ENCODE measurements at places on chromosomes 1 and 21.

DNA sequence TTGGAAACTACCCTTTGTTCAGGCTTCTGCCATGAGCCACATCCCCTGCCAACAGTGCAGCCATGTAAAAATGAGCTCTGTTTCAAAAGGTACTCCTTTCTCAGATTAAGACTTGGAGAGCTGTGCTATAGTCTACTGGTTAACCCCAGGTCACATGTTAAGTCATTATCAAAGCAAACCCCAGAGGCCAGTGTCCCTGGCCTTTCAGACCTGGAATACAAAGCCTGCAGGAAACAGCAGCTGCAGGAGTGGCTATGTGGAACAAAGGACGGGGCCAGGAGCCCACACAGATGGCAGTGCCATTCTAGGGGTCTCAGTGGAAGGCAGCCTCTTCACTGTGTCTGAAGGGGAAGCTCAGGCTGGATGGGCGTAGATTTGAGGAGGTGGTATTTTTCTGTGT lies 6.7 kb downstream of the ZNF496 start:
- no peak for DNase-seq

GRCh38 chr1:46603858-46604549 lies at the start of gene MKNK1:
TSS of gene MKNK1 (minus strand) at chr1:46604268. CDS start at chr1:46583327, 20,941 bp downstream.
- peak; percentile 98 for DNase-seq

DNA sequence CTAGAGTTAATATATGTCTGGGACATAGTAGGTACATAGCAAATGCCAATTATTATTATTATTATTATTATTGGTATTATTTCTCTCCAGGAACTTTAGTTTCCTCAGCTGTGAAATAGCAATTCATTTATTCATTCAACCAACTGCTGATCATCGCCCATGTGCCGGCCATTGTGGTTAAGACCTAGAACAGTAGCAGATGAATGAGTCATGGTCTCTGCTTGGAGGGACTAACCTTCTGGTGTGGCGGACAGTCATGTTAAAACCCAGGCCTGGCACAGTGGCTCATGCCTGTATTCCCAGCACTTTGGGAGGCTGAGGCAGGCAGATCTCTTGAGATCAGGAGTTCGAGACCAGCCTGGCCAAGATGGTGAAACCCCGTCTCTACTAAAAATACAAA lies 23.8 kb upstream of the LDLRAP1 start:
- no peak for DNase-seq

GRCh38 chr1:30422251-30422650 lies 301.1 kb downstream of the MATN1 start:
- no peak for DNase-seq

GRCh38 chr21:38986806-38987632 lies 181.3 kb downstream of the ETS2 start:
- no peak for DNase-seq

DNA sequence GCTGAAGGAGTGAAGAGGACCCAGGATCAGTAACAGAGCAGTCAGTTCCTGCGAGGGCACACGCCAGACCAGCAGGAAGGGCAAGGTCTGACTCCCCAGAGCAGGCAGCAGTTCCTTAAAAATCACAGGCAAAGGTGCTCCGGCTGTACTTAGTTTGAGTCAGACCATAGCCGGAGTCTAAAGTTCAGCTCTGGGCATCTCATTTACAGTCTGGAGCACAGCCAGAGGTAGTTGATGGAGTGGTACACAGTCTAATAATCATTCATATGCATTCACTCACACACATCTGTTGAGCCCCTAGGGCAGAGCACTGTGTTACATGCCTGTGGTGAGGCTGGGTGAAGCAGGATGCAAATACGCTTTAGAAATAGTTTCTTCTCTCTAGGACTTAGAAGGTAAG lies 7.3 kb upstream of the AMIGO1 start:
- no peak for DNase-seq

DNA sequence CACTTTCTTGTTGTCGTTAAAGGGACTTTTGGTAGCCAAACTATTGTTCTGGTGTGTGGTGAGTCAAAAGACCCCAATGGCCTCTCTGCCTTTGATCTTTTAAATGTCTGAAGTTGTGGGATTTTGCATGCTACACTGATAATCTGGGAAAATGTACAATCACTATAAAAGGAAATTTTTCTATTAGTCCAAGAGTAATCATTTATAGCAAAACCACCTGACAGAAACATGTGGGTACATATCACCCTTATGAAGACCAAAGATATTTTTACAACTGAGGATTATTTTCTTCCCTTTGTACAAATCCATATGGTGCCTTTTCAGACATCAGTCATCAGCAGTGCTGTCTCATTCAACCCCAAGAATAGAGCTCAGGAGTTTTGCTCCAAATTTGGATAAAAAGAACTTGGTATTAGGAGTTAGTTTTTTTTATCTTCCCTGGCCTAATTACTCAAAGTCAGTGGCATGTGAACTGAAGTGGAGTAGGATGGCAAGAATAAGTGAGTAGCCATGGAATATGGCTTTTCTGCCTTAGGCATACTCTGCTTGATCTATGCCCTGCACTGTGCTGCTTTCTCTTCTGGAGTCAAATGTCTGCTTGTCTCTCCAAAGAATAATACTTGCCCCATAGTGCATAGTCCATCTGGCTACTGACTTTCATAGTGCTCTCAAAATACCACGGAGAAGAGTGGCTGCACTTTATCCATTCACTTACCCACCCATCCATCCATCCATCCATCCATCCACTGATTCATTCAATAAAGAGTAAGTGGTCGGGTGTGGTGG lies 13.5 kb downstream of the GREM2 start:
- DNase-seq = no peak

- no peak for DNase-seq
Observed at GRCh38 chr1:216913976-216914375, 190.7 kb upstream of the ESRRG start.

- DNase-seq = no peak
Observed at GRCh38 chr1:190192627-190193026, 285.0 kb downstream of the BRINP3 start.

DNA sequence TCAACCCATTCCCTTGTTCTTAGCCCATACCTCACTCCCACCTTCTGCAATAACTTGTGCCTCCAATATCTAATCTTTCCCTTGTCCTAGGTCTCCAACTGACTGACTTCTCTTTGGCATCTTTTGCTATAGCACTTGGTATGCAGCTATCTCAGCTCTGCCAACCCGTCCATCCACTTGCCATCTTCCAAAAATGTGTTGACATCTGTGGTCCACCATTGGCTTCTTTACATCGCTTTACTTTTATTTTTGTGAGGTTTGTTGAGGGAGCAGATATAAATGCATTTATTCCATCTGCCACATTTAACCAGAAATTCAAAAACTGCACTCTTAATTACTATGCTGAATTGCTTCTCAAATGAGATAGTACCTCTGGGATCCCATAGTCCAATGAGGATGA lies 24.9 kb upstream of the PSMB2 start:
- no peak for DNase-seq

GRCh38 chr1:109818988-109819764 lies 55.5 kb upstream of the EPS8L3 start:
- DNase-seq = peak; percentile 14

DNA sequence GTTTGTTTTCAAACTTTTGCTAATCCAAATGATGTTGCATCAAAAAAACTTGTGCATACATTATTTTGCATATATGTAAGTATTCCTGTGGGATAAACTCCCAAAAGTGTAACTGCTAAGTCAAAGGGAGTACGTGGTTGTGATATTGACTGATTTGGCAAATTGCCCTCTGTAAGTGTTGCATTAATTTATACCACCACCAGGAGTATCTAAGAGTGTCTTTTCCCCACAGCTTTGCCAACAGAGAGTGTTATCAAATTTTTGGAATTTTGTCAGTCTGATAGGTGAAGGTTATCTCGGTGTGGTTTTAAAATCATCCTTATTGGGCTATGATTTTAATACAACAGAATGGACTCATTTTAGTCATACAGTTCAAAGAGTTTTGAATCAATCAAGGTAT lies 30.1 kb upstream of the PARP1 start:
- DNase-seq = no peak

DNA sequence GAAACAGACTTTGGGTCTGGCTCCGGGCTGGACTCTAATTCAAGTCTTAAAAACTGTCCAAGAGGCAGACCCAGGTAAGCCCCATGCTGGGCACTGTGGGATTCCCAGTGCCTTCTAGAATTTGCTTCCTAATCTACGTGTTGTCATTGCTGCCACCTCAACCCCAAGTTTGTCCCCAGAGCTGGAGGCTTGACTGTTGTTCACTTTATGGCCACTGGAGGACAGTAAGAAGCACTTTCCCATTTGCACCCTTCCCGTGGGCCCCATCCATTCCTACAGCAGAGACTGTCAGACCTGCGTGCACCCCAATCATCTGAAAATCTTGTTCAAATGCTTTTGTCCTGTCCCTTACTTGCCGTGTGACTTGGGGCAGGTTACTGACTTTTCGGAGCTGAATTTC lies 29.4 kb upstream of the VASH2 start:
- DNase-seq = no peak

DNA sequence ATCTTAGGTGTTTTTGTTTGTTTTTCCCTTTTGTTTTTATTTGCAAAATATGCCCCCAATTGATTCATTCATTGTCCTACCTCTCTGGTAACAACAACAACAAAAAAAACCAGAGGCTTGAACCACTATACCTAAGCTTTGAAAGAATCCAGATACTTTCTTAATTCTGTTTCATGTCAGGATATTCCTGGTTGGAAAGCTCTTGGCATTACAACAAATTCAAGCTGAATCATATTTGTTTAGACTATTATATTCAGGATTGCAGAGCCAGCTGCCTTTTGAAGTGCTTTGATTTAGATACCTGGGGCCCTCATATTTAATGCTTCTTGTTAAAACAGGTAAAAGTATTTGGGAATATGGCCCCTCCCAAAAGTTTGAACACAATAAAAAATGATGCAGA lies 22.9 kb upstream of the ZNF326 start:
- DNase-seq = no peak

DNA sequence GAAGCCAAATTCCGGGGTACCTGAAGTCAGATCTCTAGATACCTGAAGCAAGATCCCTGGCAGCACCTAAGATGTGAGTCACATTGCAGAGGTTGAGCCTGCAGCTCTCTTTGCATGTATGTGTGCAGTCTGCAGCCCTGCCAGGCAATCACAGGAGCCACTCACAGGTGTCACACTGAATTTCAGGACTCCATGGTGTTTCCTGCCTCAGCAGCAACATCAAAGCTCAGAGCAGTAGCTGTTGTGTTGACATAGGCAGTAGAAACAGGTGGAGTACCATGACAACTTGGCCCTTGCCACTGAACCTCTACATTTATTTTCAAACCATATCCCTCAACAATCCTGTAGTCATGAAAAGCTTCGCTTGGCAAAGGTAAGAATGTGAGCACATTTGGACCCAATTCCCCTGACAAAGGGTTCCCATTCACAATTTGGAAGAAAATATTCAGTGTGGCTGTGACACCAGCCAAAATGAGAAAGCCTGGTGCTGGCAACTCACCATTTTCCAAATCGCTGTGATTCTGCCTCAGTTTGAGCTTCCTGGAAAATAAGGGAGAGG lies 419.8 kb upstream of the NFIA start:
- no peak for DNase-seq

GRCh38 chr1:157993147-157993917 lies at the start of gene KIRREL1:
TSS of gene KIRREL1 (plus strand) at chr1:157993645. CDS start at chr1:157993677, 32 bp downstream.
- DNase-seq = peak; percentile 52

DNA sequence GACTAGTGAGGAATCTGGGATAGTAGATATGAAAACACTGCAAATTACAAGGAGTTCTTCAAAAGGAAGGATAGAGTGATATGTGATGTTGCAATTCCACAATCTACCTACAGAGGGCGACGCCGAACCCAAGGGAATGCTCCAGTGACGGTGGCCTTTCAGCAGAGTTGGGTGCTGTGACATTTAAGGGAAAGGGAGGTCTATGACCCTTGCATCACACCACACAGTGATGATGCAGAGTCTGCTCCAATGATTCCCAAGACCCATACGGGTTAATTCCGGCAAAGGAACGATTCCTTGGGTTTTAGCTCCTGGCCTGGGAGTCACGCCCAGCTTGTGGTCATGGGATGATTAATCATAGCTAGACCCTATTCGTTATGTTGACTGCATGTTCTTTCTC lies 123.0 kb upstream of the IGSF21 start:
- DNase-seq = no peak

All from upper lobe of left lung (tissue), 6 donors.